Liver (tissue), 10 donors: ENCODE measurements at places on chromosomes 13 and 19. TPM values are rescaled to one million over a fixed set of nuclear protein-coding genes. Genes with fewer than 3 reads are reported as not detected.

DNA sequence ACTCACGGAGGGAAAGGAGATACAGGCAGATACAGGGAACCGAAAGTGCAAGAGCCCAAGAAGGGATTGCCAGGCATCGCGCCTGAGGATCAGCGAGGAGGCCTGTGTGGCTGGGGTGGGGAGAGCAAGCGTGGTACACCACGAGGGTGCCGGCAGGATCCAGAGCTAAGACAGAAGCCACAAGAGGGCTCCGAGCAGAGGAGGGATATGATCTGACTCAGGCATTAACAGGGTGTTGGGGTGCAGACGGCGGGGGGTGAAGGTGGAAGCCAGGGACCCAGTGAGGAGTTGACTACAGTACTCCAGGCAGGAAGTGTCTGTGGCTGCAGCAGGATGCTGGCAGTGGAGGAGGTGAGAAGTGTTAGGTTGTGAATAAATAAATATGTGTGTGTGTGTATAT is 5.4 kb upstream of the PPP1R37 start:
- no peak for DNase-seq

DNA sequence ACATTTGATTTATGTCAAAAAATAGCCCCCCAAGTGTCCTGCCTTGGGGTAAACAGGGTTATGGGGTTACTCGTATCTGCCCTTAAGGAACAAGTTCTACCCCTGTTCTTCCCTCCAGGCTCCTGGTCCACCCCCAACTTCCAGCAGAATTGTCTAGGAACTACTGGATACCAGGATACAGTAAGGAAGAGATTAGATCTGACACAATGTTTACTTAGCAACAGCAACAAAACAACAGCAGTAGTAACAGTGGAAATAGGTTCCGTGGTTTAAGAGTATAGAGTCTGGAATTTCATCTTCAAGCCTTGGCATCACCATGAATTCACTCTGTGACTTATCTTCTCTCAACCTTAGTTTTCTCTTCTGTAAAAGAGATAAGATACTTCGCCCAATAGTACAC is 1.7 kb upstream of the FAM98C start:
- no peak for DNase-seq

GRCh38 chr19:46225558-46226004 is 4.0 kb upstream of the IGFL1 start:
- no peak for DNase-seq

DNA sequence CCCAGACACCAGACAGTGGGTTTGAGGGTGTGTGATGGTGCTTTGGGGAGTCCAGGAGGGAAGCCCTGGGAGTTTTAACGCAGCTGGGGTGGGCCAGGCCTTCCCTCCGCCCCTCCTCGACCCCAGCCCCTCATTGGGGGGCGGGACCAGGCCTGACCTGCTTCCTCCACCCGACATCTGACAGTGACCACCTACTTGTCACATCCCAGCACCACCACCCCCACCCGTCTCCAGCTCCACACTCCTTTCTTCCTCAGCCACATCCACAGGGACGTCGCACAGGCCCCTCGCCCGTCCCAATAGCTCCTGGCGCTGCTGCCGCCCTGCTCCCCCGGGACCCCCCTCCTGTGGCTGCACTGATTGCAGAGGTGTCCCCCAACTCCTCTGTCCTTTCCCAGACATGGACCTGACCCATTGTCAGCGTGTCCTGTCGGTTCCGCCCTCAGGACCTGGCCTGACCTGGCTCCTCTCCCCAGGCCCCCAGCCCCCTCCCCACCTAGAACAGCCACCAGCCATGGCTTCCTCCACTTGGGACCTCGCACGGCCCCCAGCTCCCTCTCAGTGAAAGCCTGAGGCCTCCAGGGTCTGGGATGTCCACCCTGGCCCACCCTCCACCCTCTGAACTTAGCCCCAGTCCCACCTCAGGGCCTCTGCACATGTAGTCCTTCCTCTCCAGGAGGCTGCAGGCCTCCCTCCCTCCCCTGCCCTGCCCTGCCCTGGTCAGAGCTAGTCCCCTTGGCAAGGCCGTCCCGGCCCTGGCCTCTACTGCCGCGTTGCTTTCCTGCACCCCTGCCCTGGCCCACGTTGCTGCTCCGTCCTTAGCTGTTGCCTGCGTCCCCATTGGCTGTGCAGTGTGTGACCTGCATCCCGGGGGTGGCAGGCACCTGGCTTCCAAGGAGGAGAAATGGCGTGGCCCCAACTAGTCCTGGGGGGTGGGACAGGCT is 30.4 kb downstream of the COMP start:
- DNase-seq: no peak

DNA sequence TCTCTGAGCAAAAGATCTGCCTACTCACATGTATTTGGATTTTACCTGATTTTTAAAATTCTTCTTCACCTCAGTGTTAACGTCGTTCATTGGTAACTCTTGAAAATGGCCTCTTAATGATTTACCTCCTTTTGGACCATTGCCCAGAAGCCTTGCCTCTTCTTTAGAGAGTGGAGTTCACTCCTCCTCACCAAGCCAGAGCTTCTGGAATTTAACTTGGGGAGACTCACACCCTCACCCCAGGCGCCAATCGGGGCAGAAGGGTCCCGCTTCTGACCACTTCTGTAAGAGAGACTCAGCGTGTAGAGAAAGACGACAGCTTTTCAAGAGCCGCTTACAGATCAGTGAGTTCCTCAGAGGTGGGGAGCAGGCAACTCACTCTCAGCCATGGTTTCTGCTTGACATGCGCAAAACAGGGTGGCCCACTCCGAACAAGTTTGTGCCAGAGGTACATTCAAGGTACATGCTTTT is 2.7 kb downstream of the PNMA8C start:
- no peak for DNase-seq

GRCh38 chr13:20721454-20722357 is 18.2 kb downstream of the IL17D start:
- peak; percentile 40 for DNase-seq

GRCh38 chr19:42471554-42472249 is 29.0 kb upstream of the CXCL17 start:
- no peak for DNase-seq

CIC gene
- total RNA-seq: 21.3 TPM

MISP3 gene
- total RNA-seq: 3.8 TPM
